ENCODE measurements at places on chromosomes 1 and 21.

- DNase-seq, result no peak
These were observed 180.8 kb upstream of the CAMK1G start for GRCh38 chr1:209402697-209403096.

DNA sequence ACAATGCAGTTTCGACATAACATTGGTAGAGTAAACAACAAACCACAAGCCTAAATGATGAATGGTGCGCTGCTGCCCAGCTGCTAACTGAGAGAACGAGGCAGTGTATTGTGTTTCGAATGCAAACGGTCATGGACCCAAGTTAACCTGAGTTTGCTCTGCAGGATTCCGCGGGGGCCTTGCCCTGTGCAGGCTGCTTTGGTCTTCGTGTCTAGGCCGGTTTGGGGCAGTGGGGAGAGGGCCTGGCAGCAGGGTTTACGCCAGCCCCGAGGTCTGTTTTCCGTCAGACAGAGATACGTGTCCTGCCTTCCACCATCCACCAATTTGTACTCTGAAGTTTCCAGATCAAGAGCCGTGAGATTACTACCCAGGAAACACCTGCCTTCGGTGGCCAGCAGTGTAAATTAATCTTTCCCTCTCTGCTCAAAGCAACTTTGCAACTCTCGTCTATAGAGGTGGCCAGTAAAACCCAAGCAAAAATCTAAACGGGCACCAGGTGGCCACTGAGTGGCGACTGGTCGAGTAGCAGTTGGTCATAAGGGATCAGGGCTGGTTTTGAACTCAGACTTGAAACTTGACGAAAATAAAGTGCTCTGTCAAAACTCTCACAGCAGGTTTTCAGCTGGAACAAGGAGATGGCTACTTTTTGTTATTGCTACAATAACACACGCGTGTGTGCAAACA is 6.3 kb upstream of the PRDM15 start:
- DNase-seq, result no peak

GRCh38 chr1:24803987-24804530 is 58.8 kb downstream of the CLIC4 start:
- no peak for DNase-seq

DNA sequence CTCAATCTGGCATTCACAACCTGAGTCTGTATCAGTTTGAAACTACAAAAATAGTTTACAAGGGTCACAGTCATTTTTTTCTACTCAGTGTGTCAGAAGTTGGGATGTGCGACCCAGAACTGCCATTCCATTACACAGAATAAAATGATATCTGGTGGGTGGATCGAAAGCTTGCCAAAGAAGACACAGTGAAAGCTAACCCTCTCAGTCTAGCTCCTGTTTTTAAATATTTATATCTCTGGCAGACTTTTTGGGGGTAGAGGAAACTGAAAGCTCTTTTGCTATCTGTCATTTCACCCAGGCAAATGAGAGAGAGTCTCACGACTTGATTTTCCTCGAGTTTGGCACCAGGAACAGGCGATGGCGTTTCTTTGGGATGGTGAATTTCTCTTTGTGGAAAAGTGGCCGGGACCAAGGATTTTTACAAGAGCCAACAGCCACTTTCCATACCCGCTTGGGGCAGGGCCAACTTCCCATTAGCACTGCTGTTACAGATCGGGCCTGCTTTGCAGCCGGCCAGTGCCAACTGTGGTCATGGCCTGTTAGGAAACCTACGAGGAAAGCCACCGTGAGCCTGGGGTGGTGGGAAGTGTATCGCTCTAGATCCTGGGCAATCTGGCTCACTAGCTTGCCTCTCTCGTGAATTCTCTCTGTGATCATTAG is 185.5 kb upstream of the NFIA start:
- DNase-seq, result no peak

GRCh38 chr1:56390232-56390867 is 189.0 kb downstream of the PLPP3 start:
- DNase-seq, result peak; percentile 7

DNA sequence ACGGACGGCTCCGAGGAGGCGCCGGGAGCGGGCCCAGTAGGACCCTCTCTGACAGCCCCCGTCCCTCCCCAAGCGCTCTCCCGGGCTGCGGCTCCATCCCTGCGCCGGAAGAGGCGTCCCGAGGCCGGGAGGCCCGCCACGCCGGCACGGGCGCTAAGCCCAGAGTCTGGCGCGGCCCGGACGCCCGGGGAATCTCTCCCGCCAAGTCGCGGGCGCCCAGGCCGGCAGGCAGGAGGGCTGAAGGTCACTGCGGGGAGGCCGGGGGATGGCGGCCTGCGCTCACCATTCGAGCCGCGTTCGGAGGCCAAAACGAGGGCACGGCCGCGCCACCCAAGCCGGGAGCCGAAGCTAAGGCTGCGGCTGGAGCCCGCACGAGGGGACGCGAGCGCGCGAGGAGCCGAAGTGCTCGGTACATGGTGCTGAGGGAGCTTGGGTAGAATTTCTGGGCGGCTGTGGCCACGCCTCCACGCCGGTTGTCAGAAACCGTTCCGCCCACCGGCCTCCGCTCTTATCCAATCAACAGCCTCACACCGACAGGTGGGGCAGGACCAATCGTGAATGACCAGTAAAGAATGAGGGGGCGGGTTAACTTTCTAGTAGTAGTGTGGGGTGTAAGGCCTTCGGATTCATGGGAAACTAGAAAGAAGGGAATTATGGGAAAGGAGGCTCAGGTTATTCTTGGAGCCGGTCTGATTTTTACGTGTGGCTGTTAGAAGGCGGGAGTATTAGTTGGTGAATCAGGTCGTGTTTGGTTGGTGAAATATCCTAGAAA is at the start of gene FH:
FH (minus strand) TSS at position 448 of the 772 bp plus-strand sequence; CDS start at position 415, 33 bp downstream.
- DNase-seq, result peak; percentile 99

GRCh38 chr1:71667216-71667615 is 586.4 kb upstream of the ZRANB2 start:
- no peak for DNase-seq

DNA sequence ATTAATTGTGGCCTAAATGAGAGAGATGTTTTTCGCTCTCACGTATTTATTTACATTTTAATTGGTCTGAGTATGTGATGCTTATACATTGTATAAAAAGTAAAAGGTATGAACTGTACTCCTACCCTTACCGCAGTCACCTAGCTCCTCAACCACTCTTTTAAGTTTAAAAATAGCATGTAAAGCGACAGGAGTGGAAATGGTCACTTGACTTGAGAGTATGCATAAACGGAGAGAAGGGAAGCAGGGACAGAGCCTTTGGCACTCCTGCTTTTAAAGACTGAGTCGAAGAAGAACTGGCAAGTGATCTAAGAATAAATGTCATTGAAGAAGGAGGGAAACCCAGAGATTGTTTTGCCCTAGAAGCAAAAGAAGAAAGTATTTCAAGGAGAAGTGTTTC is 11.5 kb upstream of the DDX59 start:
- no peak for DNase-seq

DNA sequence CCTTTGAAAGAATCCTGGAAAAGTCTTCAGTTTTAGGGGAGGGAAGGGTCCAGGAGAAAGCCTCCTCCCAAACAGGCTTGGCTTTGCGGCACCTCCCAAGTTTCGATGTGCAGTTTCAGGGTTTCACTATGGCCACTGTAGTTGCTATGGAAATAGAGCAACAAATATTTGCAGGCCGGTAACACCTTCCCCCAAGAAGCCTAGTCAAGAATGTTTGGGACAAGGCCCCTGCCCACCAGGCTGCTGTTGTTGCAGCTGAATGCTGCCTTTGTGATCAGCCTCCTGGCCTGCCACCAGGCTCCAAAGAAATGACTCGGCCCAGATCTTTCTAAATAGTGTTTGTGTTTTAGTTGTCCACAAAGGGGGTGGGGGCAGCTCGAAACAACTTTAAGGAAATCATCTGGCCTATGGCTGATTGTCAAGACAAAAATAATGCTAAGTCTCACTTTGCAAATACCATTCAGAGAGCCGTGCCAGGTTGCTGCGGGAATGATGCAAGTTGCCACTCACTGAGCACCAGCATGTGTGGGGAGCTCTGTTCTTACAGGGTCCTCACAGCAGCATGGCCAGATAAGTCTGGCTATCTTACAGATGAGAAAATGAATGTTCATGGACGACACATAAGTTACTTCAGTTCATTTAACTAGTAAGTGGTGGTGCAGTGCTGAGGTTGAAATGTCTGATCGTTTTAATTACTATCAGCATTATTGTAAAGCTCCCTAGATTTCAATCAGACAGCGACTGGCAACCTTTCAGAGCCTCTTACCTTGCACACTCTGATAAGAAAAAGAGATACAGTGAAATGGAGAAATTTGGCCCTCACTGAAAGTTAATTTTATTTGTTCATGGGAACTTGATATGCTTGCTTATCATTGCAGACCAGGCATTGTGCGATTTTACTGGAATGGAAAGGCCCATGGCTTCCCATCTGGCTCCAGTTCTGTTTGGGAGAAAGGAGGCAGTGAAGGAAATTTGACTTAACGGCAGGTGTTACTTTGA is 91.2 kb upstream of the JUN start:
- DNase-seq, result peak; percentile 15

DNA sequence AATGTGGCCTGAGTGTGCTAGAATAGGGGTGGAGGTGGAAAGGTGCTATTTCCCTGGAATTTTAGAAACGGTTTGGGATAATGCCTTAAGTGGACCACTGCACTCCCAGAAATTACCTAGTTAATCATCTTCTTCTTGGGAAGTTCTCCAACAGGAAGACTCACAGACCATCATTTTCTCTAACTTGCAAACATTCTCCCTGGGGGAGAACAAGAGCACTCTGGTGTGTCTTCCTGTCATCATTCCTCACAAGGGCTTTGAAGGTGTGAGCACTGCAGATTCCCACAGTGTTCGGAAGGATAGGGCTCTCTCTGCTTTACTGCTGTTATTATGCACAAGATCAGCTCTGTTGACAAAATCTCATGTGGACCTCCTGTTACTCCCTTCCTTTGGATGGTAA is 54.9 kb upstream of the TSPAN2 start:
- no peak for DNase-seq

DNA sequence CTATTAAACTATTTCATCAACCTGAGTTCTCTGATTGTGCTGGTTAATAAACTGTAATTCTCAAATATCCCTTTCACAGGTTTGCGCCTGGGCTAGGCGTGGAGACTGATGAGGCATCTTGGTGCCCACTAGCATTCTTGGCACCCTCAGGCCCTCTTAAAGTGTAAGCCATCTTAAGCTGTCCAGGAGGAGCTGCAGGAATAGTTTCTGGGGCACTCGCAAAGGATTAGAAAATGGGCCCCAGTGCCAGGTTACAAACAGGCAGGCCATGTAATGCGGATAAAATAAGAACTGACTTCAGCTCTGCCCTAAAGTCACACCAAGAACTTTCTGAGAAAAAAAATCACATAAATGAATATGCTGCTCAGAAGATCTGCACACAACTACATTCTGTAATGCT is 1.1 kb downstream of the CASQ2 start:
- DNase-seq, result no peak

DNA sequence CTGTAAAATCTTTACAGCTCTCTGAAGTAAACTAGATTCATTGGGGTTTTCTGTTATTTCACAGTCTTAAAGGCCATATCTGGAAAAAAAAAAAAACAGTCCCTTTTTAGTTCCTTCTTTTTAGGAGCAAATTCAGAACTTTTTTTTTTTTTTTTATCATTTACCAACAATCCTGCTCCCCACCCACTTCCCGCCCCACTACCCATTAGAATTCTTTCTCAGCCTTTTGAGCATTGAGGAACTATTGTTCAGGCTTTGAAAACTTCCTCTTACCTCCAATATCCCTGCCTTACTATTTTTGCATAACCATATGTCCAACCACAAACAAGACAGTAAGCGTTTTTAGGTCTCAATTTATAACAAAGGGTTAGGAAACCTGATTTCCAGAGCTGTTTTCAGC is 330.1 kb downstream of the PLPP3 start:
- no peak for DNase-seq

- DNase-seq, result no peak
These were observed 1.2 kb upstream of the DHCR24 start for GRCh38 chr1:54888080-54888733.

GRCh38 chr1:36528361-36529349 is 45.9 kb upstream of the CSF3R start:
- peak; percentile 7 for DNase-seq

DNA sequence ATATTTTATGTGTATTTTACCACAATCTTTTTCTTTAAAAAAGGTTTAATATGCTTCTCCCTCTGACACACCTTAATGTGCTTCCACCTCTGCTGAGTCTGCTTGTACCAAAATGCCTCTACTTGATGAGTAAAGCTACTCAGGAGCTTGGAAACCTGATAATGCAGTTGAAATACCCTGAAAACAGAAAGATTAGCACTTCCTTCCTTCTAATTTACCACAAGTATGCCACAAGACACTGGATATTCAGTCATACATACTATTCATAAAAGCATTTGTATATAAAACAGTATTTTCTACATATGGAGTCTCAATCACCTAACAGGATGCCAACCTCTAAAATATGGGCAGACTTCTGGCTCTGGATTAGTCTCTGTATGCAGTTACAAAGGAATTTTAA is 55.0 kb downstream of the SLC35D1 start:
- DNase-seq, result no peak

DNA sequence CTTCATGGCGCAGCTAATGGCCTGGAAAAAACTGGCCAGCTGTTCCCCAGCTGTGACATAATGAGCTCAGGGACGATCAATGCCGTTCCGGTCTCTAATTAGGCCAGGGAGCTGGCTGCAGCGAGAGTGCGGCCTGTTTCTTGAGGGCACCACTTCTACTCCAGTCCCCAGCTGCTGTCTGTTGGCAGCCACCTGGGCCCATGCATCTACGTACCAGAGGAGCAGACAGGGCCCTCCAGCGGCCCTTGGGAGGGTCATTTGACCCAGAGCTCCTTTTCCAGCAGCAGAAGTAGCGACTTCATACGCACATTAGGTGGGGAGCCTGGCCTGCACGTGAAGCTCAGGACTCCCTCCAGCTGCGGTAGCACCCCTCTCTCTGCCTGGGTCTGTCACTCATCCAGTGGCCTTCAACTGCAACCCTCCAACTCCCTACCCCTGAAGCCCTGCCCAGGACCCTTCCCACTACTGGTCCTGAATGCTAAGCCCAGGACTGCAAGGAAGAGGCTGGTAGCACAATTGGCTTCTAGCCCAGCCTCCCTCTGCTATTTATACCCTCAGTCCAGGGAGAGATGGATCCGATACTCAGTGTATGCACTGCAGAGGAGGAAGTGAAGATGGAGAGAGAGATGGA is 9.1 kb upstream of the GPR61 start:
- DNase-seq, result no peak

DNA sequence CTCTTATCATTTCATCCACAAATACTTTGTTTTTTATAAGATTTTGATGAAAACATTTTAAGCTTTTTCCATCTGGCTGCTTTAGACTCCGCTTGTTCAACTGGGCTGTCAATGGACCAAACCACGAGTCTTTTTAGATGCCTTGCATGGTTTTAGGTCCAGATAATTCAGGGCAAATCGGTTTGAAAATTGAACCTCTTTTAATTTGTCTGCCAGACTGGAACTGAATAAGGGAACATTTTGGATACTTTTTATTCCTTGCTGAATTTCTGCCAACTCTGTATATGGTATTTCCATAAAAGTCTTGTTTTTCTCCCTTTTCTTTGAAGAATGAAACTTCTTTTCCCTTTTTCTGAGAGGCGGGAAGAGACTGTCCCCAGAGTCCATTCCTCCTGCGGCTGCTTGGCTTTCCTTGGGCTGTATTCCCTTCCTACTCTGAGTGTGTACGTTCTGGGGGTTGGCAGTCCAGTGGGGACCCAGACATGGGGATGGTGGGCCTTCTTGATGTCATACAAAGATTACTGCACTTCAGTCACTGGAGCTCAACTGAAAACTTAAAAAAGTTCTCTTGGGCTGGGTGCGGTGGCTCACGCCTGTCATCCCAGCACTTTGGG is 46.5 kb upstream of the CNN3 start:
- no peak for DNase-seq
